ENCODE measurements at places on chromosomes 6 and 20.

- DNase-seq = no peak
Observed at GRCh38 chr20:12535316-12535715, 473.5 kb upstream of the SPTLC3 start.

- DNase-seq = no peak
Observed at GRCh38 chr6:162974685-162975084, 246.9 kb downstream of the PACRG start.

- DNase-seq = no peak
Observed at GRCh38 chr6:38774929-38775707, 60.0 kb downstream of the DNAH8 start.

- DNase-seq = no peak
Observed at GRCh38 chr20:52895235-52895634, 76.9 kb upstream of the TSHZ2 start.

DNA sequence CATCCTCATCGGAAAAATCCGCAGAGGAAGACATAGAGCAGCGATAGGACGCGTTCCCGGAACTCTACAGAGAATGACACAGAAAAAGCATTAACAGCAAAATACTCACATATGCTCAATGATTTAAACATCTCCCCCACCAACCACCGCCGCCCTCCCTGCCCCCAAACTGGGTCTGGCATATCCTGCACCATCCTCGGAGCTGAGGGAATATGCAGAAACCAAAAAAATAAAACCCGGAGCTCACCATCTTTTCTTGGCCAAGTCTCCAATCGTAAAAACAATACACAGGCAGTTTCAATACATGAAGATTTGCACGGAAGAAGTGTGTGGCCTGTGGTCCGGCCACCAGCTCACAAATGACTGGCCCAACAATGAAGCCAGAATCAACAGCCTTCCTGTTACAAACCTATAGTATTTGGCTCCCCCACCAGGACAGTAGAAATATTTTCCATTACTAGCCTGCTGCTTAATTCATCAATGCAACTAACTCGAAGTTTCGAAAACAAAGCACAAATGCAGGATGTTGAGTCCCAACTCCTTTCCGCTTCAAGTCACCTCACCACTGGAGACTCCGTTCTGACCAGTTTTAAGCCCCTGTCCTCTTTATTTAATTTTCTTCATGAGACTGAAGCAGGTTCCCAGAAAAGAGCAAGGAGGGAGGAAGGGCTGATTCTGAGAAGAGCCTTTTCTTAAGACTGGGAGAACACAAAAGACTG lies 103.2 kb upstream of the BEND6 start:
- DNase-seq = peak; percentile 23

DNA sequence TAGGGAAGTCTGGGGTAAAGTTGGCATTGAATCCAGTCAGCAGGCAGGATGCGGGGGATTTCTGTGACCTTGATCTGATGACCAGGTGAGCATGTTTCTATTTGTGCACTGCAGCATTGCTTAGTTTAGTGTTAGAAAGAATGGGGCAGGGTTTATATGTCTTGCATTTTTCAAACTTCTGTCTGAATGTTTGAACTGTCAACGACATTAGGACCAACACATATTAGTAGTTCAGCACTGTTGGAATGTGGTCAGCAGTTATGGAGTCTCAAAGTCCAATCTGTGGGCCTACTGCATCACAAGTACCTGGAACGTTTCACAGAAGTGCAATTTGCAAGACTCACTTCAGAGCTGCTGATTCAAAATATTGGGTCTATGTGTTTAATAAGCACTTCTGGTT lies 276.6 kb upstream of the BMP2 start:
- no peak for DNase-seq

DNA sequence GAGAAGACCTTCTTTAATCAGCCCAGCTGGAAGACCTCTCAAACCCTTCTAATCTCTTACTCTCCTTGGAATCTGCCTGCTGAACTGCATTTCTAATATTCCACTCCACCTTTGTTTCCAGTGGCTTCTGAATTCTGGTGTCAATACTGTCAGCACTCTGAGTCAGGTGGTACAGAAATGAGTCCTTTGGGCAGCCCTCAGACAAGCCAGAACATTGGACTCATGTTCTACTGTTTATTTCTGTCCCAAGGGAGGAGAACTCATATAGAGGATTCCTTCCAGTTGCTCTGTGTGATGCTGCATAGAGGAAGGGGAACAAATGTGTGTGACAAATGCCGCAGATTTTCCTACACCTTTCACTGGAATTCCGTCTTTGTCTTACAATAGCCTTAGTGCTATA lies 114.8 kb downstream of the PHF3 start:
- DNase-seq = no peak

DNA sequence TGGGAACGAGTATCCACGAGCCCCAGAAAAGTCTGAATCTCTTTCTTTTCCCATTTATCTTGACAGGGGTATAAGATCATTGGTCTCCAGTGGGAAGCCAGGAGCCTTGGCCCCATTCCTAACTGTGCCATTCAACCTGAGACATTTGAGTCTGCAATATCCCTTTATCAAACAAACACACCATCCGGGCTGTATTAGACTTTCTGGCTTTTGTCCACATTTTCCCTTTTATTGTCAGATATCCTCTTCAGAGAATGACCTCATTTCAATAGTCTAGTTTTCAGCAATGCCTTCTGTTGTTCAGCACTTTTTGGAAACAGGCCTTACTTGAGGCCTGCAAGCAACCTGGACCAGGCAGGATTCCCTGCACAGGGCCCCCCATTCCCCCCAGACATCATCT lies 15.7 kb downstream of the BPIFA1 start:
- DNase-seq = no peak

- no peak for DNase-seq
Observed at GRCh38 chr20:33130568-33131061, 37.3 kb upstream of the BPIFA2 start.

GRCh38 chr20:38680500-38681306 lies 43.6 kb upstream of the SLC32A1 start:
- no peak for DNase-seq

GRCh38 chr20:31979713-31980426 lies 11.9 kb downstream of the XKR7 start:
- DNase-seq = no peak

DNA sequence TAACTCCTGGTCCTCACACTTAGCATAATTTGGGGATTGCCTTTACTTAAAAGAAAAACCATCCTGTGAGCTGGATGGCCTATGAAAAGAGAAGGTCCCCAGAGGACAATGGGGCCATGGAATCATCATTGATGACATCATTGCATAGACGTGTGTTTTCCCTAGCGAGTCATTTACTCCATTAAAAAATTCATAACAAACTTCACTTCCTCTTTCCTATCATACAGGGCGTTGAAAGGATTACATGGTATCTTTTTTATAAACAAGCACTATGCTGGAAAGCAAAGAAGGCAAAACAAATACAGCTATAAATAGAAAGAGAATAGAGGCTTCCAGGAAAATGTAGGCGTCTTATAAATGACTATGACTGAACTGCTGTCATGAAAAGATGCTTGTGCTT lies 11.3 kb upstream of the COL12A1 start:
- DNase-seq = no peak

DNA sequence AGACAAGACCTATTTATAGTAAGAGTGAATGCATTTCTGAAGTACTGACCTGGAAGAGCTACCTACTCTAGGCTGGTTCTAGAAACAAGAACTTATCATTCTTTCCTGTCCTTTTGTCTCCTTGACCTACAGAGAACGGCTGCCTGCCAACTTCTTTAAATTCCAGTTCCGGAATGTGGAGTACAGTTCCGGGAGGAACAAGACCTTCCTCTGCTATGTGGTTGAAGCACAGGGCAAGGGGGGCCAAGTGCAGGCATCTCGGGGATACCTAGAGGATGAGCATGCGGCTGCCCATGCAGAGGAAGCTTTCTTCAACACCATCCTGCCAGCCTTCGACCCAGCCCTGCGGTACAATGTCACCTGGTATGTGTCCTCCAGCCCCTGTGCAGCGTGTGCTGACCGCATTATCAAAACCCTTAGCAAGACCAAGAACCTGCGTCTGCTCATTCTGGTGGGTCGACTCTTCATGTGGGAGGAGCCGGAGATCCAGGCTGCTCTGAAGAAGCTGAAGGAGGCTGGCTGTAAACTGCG lies 8.3 kb downstream of the APOBEC2 start:
- DNase-seq = no peak

GRCh38 chr6:159084493-159085091 lies 39.8 kb upstream of the TAGAP start:
- DNase-seq = no peak

DNA sequence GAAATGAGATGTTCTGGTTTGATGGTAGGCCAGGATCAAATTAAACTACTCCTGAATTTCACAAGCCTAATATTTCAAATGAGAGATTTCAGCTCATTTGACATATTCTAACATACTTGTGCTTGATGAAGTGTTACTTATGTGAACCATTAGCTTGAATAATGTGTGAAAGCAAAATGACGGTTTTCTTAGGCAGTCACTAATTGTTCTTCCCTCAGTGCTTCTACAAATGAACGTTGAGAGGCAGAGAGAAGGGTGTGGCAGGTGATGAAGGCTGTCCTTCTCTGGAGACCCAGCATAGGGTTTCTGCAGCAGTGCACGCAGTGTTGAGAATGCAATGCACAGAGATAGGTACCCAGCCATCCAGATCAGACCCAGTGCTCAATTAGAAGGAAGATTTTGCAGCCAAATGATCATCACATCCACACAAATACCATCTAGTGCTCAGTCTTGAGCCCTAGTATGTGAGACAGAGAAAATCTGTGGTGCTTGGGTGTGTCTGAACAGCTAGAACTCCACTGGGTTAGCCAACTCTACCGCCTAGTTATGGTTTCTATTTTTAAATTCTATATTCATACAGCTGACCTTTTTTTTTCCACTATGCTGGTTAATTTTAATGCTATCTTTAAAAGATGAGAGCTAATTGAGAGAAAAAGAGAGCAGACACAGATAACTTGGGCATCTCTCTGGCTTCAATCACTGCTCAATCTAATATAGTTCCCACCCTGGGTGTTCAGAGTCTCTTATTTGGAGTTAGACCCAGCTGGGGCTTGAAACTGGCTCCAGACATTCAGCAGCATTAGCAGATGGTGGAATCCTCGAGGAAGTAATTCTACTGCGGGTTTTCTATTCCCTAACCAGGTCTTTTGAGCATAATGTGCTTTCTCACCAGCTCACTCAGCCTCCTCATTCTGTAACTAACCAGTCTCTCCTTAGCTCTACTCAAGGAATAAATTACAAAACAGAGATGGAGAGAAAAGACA lies 4.4 kb upstream of the MYLIP start:
- no peak for DNase-seq

- DNase-seq = peak; percentile 94
Observed at GRCh38 chr6:36123270-36124139, 6.8 kb upstream of the MAPK13 start.

DNA sequence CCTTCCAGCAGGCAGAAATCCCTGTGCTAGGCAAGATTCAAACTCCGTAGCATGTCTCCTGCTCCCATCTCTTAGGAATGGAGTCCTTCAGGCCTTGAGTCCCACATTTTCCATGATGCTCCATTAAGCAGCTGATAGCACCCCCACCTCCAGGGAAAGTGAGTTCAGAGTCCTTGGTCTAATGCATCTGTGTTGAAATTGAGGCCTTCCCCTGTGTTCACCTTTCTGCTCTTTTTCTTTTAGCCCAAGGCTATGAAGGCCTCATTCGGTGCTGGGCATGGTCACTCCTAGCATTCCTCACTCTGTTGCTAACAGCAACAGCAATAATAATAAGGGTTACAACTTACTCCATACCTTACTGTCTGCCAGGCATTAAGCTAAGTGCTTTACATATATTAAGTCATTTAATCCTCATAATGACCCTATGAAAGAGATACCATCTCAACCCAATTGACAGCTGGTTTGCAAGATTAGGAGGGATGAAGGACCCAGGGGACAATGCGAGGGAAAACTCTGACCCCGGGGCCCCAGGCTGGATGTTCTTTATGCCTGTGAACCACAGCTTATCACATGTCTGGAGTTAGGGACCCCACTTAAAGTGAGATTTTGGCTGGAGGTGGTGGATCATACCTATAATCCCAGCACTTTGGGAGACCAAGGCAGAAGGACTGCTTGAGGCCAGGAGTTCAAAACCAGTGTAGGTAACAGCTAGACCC lies 17.5 kb upstream of the PANK2 start:
- DNase-seq = no peak

DNA sequence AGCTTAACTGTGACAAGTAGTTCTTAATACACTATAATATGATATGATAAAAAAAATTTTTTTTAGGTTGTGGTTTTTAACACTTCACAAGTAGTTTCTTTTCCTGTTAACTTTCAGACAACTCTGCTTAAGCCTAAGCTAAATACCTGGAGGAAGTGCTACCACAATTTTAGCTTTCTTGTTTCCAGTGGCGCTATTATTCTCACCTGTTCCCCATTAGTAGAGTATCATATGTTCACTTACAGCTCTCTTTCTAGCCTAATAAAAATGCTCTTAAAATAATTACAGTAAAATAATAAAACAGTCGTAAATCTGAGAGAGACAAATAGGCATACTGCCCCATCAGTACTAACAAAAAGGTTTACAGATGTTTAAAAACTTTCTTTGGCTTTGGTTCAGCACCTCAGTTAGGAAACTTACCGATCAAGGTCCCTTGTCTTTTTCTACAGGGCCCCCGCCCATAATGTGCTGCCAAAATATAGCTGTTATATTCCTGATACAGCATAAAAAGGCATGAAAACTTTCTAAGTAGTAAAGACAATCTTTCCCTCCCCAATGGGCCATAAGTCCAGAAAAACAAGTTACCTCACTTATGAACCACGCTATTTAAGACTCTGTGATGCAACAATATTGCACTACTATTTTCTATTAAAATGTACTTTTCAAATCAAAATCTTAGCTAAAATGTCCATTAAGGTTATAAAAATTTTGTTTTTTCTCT lies 57.9 kb downstream of the SESN1 start:
- DNase-seq = peak; percentile 42

DNA sequence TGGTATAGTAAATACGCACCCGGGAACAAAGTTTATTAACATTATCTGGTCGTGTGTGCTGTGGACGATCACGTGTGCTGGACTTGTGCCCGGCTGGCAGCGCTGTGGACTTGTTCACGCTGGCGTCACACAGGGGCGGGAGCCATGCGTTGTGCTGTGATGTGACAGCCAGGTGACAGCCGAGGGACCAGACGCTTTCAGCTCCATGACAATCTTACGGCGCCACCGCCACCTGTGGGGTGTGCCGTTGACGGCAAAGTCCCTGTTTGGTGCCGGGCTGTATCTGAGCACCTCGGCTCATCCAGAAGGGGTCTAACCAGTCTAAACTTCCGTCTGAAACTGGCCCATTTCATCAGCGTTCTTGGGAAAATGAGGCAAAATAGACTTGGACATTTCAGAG lies 25.2 kb downstream of the DLL1 start:
- no peak for DNase-seq

DNA sequence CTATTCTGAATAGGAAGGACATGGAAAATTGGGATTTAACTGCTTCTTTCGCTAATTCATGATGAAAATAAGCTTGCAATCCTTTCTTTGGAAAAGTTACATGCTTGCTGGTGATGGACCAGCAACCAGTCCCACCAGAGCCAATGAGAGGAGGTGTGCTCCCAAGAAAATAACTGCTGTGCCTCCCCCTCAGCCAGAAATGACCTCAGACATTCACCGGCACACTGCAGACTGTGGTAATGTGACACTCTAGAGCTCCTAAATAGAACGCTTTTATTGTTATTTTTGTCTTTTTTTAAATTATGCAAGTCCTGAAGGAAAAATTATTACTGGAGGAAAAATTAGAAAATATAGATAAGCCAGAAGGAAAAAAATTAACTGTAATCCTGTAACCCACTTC lies 2.6 kb downstream of the PYGB start:
- no peak for DNase-seq

All from CD4-positive, alpha-beta T cell treated with Interleukin-15 for 4 hours (primary cell).